Adipose tissue (tissue), 3 donors: ENCODE measurements at places on chromosomes 4 and X. TPM values are rescaled to one million over a fixed set of nuclear protein-coding genes. Genes with fewer than 3 reads are reported as not detected.

CXorf65 gene
- polyA plus RNA-seq = 0.19 TPM

NUP54 gene
- polyA plus RNA-seq = 14.0 TPM

FABP2 gene
- polyA plus RNA-seq = 0.03 TPM

RAB40A gene
- polyA plus RNA-seq = 0.06 TPM

PDLIM3 gene
- polyA plus RNA-seq = 16.1 TPM

BEND2 gene
- polyA plus RNA-seq = not detected

MSN gene
- 22.7 TPM for polyA plus RNA-seq

CPLX1 gene
- polyA plus RNA-seq = 1.2 TPM

SOX3 gene
- not detected for polyA plus RNA-seq

DGKK gene
- under 0.01 TPM for polyA plus RNA-seq

NDUFB11 gene
- 81.8 TPM for polyA plus RNA-seq

ZNF630 gene
- 2.5 TPM for polyA plus RNA-seq

MAGEE2 gene
- polyA plus RNA-seq = not detected

KDR gene
- 3.8 TPM for polyA plus RNA-seq

ATRX gene
- 12.1 TPM for polyA plus RNA-seq

NUDT11 gene
- 0.22 TPM for polyA plus RNA-seq

TCP11X2 gene
- not detected for polyA plus RNA-seq

MAGEA8 gene
- polyA plus RNA-seq = not detected

VCX3A gene
- polyA plus RNA-seq = 0.10 TPM

PNCK gene
- polyA plus RNA-seq = 1.5 TPM

MSX1 gene
- polyA plus RNA-seq = 14.7 TPM

GAGE1 gene
- polyA plus RNA-seq = not detected

GDPD2 gene
- polyA plus RNA-seq = not detected

SPANXN4 gene
- polyA plus RNA-seq = not detected

SSX1 gene
- not detected for polyA plus RNA-seq

TLR3 gene
- 3.3 TPM for polyA plus RNA-seq

DDX53 gene
- polyA plus RNA-seq = not detected

NAA11 gene
- not detected for polyA plus RNA-seq

POF1B gene
- polyA plus RNA-seq = 2.8 TPM

ANK2 gene
- polyA plus RNA-seq = 26.1 TPM

N4BP2 gene
- 1.9 TPM for polyA plus RNA-seq

RCHY1 gene
- polyA plus RNA-seq = 21.9 TPM
